Bladder microvascular endothelial cell (primary cell): ENCODE measurements at places on chromosomes 16 and 17. TPM values are rescaled to one million over a fixed set of nuclear protein-coding genes. Genes with fewer than 3 reads are reported as not detected.

The CES4A gene
- total RNA-seq, result 0.49 and 1.7 TPM in 2 replicates

The TAF15 gene
- total RNA-seq, result 41.4 and 138 TPM in 2 replicates

The MT1E gene
- total RNA-seq, result 64.6 and 115 TPM in 2 replicates

The CCDC92B gene
- not detected in 2 replicates for total RNA-seq

The TMC7 gene
- 2.1 and 6.6 TPM in 2 replicates for total RNA-seq

The G6PC1 gene
- total RNA-seq, result not detected in 2 replicates

The RASD1 gene
- total RNA-seq, result 10.0 and 11.5 TPM in 2 replicates

The MMP25 gene
- under 0.01 and 0.06 TPM in 2 replicates for total RNA-seq

The KRT14 gene
- total RNA-seq, result 0.31 TPM in 1 of 2 replicates, not detected in the other

The TEDC2 gene
- total RNA-seq, result 5.9 and 7.1 TPM in 2 replicates

The ASB16 gene
- total RNA-seq, result not detected in 2 replicates

The NUDT16L1 gene
- 24.1 and 34.1 TPM in 2 replicates for total RNA-seq

The TEKT3 gene
- not detected in 2 replicates for total RNA-seq

The HOXB2 gene
- 1.6 and 5.2 TPM in 2 replicates for total RNA-seq

The TBC1D3C gene
- not detected in 2 replicates for total RNA-seq

The NR1D1 gene
- 0.65 and 1.8 TPM in 2 replicates for total RNA-seq

The KRTAP9-8 gene
- not detected in 2 replicates for total RNA-seq

The MEOX1 gene
- 10.7 and 23.4 TPM in 2 replicates for total RNA-seq

The MMP15 gene
- 17.9 and 19.9 TPM in 2 replicates for total RNA-seq

The SEC14L5 gene
- total RNA-seq, result under 0.01 and 0.06 TPM in 2 replicates

The KRT27 gene
- not detected in 2 replicates for total RNA-seq

The UNKL gene
- 5.7 and 13.5 TPM in 2 replicates for total RNA-seq

The LGALS9B gene
- total RNA-seq, result not detected in 2 replicates

The TAT gene
- total RNA-seq, result not detected in 2 replicates

The ATP1B2 gene
- total RNA-seq, result not detected in 2 replicates

The CXCL16 gene
- 1.3 and 2.6 TPM in 2 replicates for total RNA-seq

The RNF222 gene
- under 0.01 TPM in 1 of 2 replicates, not detected in the other for total RNA-seq

The C17orf107 gene
- total RNA-seq, result 0.49 and 1.1 TPM in 2 replicates

The MYO15A gene
- total RNA-seq, result under 0.01 and 0.44 TPM in 2 replicates

The CA4 gene
- total RNA-seq, result 0.65 and 1.0 TPM in 2 replicates

The NPIPA8 gene
- total RNA-seq, result 1.6 and 10.4 TPM in 2 replicates

The GGA2 gene
- total RNA-seq, result 26.7 and 37.1 TPM in 2 replicates

The CHST4 gene
- not detected in 2 replicates for total RNA-seq

The MT1G gene
- not detected in 2 replicates for total RNA-seq

The CLEC3A gene
- total RNA-seq, result not detected in 2 replicates

The XAF1 gene
- total RNA-seq, result 21.0 and 33.1 TPM in 2 replicates

The TRIM25 gene
- total RNA-seq, result 24.8 and 47.3 TPM in 2 replicates

The CACNG4 gene
- total RNA-seq, result not detected in 2 replicates

The BCO1 gene
- not detected in 2 replicates for total RNA-seq

The ARSG gene
- 0.97 and 3.8 TPM in 2 replicates for total RNA-seq

The CES3 gene
- not detected in 2 replicates for total RNA-seq

The HOXB7 gene
- total RNA-seq, result 6.9 and 14.6 TPM in 2 replicates

The PLLP gene
- total RNA-seq, result 1.6 and 7.4 TPM in 2 replicates

The UTS2R gene
- total RNA-seq, result not detected in 2 replicates

The RAP1GAP2 gene
- total RNA-seq, result 1.3 and 1.9 TPM in 2 replicates
